Endodermal cell (in vitro differentiated cells): ENCODE measurements at places on chromosomes 13 and 19.

DNA sequence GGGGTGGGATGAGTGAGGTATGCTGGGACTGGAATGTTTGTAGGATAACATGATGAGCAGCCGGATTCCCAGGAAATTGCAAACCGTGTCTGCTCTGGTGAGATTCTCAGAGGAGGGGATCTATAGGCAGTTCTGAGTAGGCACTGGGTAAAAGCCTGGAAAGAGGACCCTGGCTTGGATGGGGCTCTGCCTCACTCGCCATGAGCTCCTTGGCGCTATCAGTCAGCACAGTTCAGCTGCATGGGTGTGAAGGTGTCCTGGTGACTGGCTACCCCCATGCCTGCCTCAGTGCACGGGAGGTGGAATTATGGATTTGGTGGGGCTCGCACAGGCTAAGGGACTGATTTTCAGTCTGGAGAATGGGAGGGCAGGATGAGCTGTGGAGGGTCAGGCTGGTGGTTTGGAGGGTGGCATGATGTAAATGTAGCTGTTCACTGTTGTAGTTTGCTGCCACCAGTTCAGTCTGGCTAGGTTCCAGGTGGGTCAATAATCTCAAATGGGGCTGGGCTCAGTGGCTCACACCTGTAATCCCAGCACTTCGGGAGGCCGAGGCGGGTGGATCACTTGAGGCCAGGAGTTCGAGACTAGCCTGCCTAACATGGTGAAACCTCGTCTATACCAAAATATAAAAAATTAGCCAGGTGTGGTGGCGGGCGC, 9.2 kb upstream of the ZNF627 start:
- no peak overlapping the region for H3K27ac ChIP-seq
- H3K4me1 ChIP-seq = no peaks in the 10 kb centered on the region
- H3K36me3 ChIP-seq = no peaks in the 10 kb centered on the region
- no peak overlapping the region for H3K4me3 ChIP-seq

DNA sequence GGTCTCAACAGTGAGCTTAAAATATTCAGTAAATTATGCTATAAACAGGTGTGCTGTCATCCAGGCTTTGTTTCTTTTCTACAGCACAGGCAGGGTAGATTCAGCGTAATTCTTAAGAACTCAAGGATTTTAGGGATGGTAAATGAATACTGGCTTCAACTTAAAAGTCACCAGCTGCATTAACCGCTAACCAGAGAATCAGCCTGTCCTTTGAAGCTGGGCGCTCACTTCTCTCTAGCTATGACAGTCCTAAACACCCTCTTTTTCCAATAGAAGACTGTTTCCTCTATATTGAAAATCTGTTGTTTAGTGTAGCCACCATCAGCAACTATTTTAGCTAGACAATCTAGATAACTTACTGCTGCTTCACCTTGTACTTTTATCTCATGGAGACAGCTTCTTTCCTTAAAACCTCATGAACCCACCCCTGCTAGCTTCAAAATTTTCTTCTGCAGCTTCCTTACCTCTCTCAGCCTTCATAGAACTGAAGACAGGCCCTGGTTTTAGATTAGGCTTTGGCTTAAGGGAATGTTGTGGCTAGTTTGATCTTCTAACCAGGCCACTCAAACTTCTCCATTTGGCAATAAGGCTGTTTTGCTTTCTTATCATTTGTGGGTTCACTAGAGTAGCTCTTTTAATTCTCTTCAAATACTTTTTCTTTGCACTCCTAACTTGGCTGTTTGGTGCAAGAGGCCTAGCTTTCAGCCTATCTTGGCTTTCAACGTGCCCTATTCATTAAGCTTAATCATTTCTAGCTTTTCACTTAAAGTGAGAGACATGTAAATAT, 89.5 kb downstream of the USP12 start:
- no peak for DNase-seq
- no peak overlapping the region for H3K27ac ChIP-seq
- no peak overlapping the region for H3K4me3 ChIP-seq
- H3K4me1 ChIP-seq = no peaks in the 10 kb centered on the region
- H3K27me3 ChIP-seq = no peaks in the 10 kb centered on the region

DNA sequence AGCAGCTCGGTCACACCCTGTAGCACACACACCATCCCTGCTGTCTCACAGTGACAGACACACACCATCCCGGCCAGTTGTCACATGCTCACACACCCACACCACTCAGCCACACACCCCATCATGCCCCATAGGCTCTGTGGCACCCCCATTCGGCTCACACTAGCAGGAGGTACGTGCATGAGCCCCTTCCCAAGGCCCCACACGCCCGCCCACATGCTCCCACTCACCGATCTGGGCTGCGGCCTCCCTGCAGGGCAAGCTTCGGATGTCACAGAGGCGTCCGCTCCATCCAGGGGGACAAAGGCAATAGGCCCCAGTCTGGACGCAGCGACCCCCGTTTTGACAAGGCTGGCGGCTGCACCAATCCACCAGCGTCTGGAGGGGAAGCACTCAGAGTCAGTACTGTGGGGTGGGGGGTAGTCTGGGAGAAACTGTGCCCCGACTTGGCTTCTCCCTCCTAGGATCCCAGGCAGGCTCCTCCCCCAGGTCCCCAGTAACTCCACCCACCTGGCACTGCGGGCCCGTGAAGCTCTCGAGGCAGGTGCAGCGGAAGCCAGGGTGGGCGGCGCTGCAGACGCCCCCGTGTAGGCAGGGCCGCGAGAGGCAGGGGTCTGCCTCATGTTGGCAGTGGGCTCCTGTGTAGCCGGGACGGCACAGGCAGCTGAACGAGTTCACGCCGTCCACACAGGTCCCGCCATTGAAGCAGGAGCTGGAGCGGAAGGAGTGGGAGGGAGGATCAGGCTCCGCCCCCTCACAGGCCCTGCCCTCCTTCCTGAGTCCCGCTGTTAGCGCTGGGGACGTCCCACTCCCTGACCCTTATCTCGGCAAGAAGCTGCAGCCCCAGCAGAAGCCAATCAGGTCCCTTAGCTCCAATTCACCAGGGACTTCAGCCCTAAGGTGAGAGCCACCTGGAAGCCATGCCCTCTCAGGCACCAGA, 20.1 kb downstream of the NOTCH3 start:
- H3K27me3 ChIP-seq = no peaks in the 10 kb centered on the region
- no peaks in the 10 kb centered on the region for H3K4me1 ChIP-seq
- no peak overlapping the region for H3K4me3 ChIP-seq
- peaks cover 75% of the 10 kb centered on the region for H3K36me3 ChIP-seq

DNA sequence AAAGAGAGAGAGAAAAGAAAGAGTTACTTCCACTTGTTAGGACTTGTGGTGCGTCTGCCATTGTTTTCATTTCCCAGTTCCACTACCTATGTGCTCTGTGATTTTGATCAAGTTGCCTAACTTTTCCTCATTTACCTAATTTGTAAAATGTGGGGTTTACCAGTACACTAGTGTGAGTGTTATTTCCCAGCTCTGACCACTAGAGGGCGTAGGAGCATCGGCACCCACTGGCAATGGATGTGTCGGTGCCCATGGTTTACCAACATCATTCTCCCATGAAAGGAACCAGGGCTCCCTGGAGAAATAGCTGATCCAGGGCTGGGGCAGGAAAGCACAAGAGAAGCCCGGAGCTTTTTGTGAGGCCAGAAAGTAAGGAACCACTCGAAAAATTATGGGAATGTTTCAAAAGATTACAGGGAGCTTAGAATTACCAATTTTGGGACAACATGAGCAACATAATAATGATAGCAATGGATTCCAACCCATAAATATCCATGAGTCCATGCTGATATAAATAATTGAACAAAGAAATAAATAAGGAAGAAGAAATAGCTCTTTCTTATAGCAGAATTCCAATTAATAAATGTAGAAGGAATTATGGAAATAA, 15.1 kb upstream of the CEACAM4 start:
- H3K4me1 ChIP-seq = no peaks in the 10 kb centered on the region
- no peaks in the 10 kb centered on the region for H3K36me3 ChIP-seq
- no peak overlapping the region for H3K27ac ChIP-seq
- peak; percentile 89 for DNase-seq

DNA sequence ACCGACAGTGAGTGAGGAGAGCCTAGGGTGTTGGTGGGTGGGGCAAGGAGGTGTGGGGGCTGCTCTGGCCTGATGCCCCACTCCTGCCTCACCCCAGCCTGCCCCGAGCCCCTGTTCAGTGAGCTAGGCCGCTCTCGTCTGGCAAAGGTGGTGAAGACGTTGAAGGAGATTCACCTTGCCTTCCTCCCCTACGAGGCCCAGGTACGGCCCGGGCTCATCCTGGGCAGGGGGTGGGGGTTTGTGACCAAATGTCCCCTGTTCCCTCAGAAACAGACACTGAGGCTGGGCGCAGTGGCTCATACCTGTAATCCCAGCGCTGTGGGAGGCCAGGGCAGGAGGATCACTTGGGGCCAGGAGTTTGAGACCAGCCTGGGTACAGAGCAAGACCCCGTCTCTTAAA, 3.9 kb downstream of the STXBP2 start:
- H3K27me3 ChIP-seq = peaks cover 8% of the 10 kb centered on the region
- H3K27ac ChIP-seq = no peak overlapping the region
- H3K36me3 ChIP-seq = peaks cover 10% of the 10 kb centered on the region
- no peak for DNase-seq
